ENCODE measurements at places on chromosomes 4 and X. TPM values are rescaled to one million over a fixed set of nuclear protein-coding genes. Genes with fewer than 3 reads are reported as not detected.

- no peak for DNase-seq
These were observed 31.2 kb downstream of the PDE5A start for GRCh38 chr4:119597377-119597776.

DNA sequence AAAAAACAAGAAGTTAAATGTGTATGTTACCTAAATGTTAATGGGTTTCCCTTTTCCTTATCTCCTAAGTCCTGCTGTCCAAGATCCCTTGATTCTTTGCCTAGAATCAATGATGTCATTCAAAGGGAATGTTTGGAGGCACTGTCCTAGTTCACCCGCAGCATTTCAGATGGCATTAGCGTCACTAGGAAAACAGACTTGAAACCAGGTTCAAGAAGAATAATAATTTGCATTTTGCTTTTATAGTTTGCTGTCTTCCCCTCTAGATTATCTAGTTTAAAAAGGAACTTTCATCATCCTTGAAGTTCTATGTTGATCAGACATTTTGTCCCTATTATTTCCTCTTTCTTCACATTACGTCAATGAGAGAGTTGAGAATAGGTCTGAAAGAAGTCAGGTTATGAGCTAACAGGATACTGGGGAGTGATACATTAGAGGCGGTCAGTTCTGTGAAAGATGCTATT lies 234.1 kb upstream of the PGRMC2 start:
- DNase-seq: no peak

DNA sequence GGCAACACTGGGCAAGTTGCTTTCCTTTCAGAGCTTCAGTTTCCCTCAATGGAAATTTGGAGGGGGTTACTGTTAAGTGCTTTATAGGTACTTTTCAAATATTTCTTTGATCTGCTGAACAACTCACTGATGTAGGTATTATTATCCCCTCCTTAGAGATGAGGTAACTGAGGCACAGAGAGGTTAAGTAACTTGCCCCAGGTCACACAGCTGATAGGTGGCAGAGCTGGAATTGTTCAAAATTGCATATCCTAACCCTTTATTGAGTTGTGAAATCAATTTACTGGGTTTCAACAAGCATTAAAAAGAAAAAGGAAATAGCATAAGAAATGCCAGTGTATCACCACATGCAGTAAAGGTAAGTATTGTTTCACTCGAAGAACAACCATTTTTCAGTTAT lies 6.6 kb downstream of the PPP1R3F start:
- no peak for DNase-seq

DNA sequence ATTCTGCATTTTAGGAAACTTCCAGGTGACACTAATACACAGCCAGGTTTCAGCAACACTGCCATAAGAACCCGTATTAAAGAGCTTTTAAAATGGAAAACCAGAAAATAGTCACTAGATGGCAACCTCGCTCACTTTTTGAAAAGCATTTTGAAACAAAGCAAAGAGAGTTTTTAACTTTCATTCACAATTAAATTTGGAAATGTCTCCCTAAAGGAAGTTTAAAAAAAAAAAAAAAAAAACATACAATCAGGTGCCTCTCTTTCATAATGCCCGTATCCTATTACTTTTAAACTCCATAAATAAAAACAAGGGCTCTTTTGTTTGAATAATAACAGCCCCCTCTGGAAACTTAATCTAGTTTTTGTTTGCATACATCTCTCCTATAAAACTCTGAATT lies 20.3 kb downstream of the MEPE start:
- DNase-seq: no peak

DNA sequence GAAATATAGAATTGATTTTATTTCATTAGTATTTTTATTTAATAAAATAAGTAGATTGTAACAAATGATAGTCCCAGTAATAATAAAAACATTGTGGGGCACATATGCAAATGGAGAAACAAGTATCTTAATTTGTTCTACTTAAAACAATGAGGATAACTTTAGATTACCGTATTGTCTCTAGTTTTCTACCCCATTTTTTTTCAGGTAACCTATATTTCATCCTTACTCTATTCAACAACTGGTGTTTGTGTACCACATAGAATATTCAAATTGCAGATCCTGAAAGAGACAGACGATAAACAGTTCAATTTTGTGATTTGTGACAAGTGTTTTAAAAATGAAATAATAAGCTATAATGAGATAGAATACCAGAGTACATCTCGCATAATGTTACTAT lies 671.8 kb downstream of the GALNTL6 start:
- DNase-seq: no peak

DNA sequence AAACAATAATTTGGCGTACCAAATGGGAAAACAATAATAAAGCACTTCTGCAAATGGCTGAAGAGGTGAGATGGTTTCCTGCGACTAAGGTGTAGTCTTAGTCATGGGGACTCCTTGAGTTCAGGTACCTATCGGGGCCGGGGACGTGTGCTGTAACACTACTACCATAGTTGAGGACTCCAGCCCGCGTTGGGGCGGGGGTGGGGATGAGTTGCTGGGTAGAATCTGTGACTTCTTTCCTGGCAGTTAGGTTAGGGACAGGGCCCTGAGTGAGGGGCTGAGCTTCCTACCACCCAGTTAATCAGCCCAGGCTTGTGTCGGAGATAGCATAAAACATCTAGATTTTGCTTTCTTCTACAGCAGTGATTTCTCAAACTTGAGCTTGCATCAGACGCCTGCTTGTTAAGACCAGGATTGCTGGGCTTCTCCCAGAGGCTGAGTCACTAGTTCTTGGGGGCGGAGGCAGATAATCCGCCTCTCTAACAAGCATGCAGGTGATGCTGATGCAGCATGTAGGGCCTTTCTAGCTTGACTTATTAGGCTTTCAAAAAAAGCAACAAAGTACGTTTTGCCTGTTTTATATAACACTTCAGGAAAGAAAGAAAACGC lies 30.2 kb downstream of the RBBP7 start:
- no peak for DNase-seq

GRCh38 chr4:155745984-155746383 lies 12.8 kb upstream of the GUCY1B1 start:
- DNase-seq: no peak

DNA sequence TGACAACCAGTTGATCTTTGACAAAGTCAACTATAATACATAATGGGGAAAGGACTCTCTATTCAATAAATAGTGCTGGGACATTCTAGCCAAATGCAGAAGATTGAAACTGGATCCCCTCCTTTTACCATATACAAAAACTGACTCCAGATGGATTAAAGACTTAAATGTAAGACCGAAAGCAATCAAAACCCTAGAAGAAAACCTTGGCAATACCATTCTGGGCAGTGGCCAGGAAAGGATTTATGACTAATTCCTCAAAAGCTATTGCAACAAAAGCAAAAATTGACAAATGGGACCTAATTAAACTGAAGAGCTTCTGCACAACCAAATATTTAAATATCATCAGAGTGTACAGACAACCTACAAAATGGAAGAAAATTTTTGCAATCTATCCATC lies 185.1 kb downstream of the NPNT start:
- no peak for DNase-seq

- DNase-seq: no peak
These were observed 268.0 kb downstream of the ADGRL3 start for GRCh38 chr4:61468024-61468720.

DNA sequence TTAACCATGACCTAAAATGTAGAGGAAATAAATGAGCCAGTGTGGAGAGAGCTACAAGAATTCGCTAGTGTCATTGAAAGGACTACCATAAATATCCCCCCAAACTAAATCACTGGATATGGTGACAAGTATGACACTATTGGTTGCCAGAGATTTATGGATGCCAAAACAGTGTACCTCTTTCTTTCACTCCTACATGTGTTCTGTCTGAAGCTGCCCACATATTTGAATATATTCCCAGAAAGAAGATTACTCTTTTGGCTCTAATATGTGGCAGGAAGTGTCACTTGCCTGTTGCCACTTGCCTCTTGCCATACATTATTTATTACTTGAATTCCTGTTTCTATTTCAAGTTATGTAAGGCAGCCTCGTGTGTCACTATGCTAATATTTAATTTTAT lies 1573.6 kb downstream of the TECRL start:
- DNase-seq: no peak

- no peak for DNase-seq
These were observed 61.2 kb downstream of the FHDC1 start for GRCh38 chr4:152997288-152997687.

DNA sequence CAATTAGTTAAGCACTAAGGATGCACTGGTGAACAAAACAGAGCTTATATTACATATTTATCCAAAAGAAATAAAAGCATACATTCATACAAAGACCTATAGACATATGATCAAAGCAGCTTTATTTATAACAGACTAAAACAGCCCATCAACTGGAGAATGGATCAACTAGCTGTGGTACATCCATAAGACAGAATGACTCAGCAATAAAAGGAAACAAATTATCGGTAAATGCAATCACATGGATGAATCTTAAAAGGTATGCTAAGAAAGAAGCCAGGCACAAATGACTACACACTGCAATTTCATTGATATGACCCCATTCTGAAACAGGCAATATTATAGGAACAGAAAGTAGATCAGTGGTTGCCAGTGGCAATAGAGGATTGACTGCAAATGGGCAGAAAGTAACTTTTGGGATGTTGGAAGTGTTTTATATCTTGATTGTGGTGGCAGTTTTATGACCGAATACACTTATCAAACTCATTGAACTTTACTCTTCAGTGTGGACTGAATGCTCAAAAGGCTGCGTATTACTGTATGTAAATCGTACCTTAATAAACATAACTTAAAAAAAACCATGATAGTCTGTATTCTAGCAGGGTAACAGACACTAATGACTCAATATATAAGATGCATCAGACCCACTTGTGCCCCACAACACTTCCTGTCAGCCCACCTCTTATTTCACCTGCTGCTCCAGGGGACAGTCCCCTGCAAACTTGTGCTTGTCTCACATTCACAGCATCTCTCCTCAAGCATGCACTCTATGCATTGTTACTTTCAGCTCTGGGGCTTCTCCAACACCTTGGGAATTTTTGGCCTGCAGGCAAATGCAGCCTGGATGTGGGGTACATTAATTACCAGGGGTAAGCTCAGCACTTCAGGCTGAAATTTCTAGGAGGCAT lies 59.1 kb downstream of the MID1IP1 start:
- DNase-seq: no peak

DNA sequence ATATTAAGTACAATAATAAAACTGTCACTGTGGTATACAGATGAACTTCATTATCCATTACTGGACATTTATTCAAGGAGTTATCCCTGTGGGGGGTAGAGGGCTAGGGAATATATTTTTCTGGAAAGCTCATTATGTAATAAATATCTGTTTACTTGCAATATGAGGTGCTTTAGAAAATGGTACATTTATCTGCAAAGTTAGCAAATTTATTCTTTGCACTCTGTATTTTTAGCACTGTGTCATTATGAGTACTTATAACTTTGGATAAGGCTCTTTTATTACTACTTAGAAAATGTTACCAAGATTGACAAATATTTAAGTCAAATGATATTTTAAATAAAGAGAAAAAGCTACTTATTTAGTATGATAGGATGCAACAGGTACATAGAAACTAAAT lies 37.8 kb downstream of the ANKRD17 start:
- DNase-seq: no peak

DNA sequence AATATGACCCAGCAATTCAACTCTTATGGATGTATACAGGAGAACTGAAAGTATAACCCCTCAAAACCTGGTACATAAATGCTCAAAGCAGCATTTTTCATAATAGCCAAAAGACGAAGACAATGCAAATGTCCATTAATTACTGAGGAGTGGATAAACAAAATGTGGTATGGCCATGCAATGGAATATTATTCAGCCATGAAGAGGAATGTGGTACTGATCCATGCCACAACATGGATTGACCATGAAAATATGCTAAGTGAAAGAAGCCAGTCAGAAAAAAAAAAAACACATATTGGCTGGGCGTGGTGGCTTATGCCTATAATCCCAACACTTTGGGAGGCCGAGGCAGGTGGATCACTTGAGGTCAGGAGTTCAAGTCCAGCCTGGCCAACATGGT lies 74.5 kb upstream of the PLS3 start:
- DNase-seq: no peak

GRCh38 chrX:18698737-18699650 lies 8.5 kb upstream of the PPEF1 start:
- DNase-seq: no peak

Gene DMD
- total RNA-seq: 2.2 TPM

Gene RS1
- not detected for total RNA-seq

Gene SLC25A5
- total RNA-seq: 709 TPM

Gene STARD8
- total RNA-seq: 4.6 TPM

Gene SSX2B
- total RNA-seq: not detected

Gene CHIC1
- total RNA-seq: 15.5 TPM

Gene ZCCHC18
- total RNA-seq: 0.62 TPM

All from Panc1 (cell line).